Thymus (tissue), 14 donors: ENCODE measurements at places on chromosomes 3 and 15. TPM values are rescaled to one million over a fixed set of nuclear protein-coding genes. Genes with fewer than 3 reads are reported as not detected.

DNA sequence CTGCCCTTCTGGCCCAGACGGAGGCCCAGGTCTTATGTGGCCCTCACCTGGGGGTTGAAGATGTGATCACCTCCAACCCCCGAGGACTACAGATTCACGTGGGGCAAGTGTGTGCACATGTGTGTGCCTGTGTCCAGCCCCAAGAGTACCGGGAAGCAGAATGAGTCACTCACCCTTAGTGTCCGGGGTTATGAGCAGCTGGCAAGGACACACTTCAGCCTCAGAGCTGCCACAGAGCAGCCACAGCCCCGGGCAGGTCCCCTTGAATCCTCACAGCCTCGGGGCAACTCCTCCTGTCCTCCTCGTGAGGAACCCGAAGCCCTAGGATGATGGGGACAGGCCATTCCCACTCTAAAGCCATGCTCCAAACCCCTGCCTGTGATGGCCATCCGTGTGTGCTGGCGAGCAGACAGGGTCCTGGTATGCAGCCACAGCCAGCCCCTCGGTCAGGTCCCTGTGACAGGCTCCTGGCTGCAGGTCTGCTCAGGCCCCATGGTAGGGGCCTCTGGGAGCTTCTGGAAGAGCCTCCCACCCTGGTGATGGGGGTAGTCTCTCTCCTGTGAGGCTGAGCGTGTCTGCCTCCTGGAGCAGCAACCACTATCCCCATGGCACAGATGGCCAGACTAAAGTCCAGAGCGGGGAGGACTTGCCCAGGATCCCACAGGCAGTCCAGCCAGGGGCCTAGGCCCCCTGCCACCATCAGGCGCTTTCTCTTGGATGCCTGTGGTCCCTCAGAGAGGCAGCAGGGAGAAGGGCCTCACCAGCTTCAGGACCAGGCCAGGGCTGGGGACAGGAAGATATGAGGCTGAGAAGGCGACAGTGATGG lies 852 bp downstream of the STAB1 start:
- no peak for DNase-seq

- no peak for DNase-seq
Observed at GRCh38 chr15:89812011-89812846, 2.4 kb downstream of the ANPEP start.

GRCh38 chr15:74584779-74585178 lies 30.9 kb upstream of the CLK3 start:
- DNase-seq = no peak

- no peak for DNase-seq
Observed at GRCh38 chr15:95884276-95884675, 446.2 kb upstream of the NR2F2 start.

DNA sequence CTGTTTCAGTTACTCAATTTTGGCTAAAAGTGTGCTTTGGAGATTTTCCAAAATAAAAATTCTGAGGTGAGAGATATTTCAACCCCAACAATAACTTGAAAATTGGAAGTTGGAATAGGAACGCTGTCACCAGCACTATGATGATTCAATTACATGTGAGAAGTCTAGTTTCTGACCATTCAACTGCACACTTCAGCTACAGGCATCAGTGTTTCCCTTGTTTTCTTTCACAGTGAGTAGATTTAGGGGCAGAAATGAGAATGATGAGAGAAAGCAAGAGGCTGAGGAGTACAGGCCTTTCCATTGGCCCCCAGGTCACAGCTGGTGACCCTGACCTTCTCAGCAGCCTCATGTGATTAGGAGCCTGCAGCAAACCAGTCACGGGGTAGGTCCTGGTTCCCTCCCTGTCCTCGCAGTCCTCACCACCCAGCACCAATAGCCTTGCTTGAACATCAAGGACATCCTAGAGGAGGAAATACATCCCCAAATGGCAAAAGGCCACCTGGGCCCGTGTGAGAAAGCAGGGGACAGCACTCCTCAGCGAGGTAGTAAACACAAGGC lies 10.0 kb upstream of the FILIP1L start:
- no peak for DNase-seq

DNA sequence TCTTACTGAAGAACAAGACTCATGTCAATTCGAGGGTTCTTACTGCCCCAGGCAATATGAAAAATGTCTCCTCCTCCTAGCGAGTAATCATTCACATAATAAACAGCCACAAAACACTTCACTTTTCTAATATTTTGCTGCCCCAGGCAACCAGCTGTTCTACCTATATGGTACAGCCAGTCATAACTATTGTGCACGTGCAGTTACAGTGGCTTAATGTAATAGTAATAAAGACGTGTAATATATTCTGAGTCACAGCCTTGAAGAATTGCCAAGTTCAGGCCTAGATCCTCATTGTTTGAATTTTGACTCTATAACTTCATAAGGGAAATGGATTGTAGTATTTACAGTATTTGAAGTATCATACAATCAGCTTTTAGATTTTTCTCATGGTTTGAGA lies 1250.0 kb upstream of the GBE1 start:
- no peak for DNase-seq

DNA sequence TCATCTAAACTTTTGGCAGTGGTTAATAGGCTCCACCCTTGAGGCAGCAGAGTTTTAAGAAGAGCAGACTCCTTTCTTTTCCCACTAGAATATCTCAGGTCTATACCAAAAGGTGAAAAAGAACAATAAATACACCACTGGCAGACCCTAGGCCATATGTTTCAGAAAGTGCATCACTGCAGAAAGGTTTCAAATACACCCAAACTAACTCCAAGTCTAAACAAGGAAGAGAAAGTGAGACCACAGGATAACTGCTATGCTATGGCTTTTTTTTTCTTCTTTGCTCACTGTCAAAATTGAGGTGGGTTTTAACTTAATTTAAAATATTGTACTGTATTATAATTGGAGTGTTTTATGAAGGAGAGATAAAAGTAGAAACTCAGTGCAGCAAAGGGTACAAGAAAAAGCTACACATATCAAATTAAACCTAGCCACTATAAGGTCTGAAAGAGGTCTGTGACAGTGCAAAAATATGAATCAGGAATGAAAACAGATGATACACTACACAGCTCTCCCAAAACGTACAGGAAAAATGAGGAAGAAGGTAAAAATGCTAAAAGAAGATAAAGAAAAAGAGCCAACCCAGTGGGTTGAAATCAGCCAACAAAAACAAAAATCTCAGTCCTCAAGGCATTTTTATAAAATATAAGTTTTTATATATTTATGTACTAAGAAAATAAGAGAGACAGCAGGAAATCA lies 8.4 kb downstream of the SNX4 start:
- no peak for DNase-seq

DNA sequence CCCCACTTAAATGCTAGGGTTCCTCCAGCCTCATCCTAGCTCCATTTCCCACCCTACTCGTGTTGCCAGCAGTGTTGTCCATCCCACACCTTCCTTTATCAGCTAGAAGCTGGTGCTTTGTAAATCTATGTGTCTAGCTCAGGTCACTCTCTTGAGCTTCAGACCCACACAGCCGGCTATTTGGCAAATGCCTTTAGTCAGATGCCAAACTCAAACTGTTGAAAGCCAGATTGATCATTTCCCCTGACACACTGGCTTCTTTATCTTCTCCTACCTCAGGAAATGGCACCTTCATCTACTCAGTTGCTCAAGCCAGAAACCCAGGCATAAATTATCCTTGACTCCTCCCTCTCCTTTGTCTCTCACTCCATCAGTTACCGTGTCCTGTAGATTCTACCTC lies 61.5 kb upstream of the TPM1 start:
- no peak for DNase-seq

- no peak for DNase-seq
Observed at GRCh38 chr3:128278761-128279600, 125.7 kb downstream of the EEFSEC start.

GRCh38 chr3:94311651-94312050 lies 248.8 kb downstream of the NSUN3 start:
- no peak for DNase-seq

LMOD3 gene
- total RNA-seq = 0.14 TPM

RTP1 gene
- 0.05 TPM for total RNA-seq

GOLGA6L9 gene
- 1.2 TPM for total RNA-seq
